Left cardiac atrium (tissue), 4 donors: ENCODE measurements at places on chromosomes 1 and 21. TPM values are rescaled to one million over a fixed set of nuclear protein-coding genes. Genes with fewer than 3 reads are reported as not detected.

GRCh38 chr1:150164779-150165178 lies 15.1 kb downstream of the PLEKHO1 start:
- DNase-seq, result no peak

DNA sequence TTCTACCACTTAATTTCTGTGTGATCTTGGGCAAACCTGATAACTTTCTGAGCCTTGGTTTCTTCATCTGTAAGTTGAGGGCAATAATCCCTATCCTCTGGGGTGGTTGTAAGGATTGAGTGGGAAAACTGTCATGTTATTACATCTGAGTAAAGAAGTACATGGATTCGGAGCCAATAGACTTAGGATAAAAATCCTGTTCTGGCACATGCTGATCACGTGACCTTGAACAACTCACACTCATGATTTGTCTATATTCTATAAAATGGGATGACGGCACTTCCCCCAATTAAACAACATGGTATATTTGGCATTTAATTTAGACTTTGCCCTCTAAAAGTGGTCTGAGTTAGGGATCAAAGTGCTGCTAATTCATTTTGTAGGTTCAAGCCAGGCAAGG lies 315.5 kb downstream of the PLPP3 start:
- DNase-seq, result no peak

GRCh38 chr1:94098585-94099111 lies 22.3 kb downstream of the ABCA4 start:
- no peak for DNase-seq

DNA sequence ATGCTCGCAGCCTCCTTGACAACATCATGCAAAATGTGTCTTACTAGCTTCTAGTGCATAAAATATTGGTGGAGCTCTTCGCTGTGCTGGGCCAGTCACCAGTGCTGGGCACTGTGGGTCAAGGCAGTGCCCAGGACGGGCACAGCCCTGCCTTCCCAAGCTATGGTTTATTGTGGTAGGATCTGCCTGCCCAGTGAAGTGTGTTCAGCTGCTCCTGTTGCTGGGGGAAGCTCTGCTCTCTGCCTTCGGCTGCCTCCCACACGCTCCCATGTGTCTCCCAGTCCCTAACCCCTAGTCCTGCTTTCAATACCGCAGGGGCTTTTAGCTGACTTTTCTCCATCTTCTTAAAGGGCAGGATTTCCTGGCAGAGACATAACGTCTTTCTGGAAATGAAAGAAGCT lies 15.7 kb downstream of the EPHX1 start:
- no peak for DNase-seq

- DNase-seq, result no peak
Measured at GRCh38 chr1:182032251-182032650, 29.3 kb downstream of the ZNF648 start.

- DNase-seq, result no peak
Measured at GRCh38 chr1:240967070-240967724, 355.2 kb upstream of the GREM2 start.

DNA sequence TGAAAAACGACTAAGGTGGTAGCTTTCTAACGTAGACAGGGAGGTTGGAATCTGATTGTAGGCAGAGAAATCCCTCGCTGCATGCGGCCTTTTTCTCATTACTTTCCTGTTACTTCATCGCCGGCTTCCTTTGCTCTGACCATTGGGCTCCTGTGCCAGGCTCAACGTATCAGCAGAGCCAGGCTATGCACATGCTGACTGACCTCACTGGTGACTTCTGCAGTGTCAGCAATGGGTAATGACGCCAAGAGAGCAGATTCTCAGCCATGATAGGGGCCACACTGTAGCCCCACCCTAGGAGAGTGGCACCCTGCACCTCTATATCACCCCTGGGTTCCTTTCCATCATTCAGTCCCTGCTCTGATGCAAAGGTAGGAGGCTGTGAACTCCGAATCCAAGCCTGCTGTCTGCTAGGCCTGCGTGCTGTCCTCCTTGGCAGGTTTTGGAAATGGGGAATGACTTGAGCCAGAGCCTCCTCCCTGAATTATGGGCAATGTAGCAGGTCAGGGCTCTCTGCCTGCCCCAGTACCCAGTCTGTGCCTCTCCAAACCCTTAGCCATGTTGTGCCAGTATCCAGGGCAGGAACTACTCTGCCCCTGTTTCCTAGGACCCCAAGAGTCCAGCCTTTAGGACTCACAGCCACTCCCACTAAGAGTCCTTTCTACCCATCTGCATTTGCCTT lies 11.4 kb downstream of the PPFIA4 start:
- no peak for DNase-seq

- DNase-seq, result no peak
Measured at GRCh38 chr1:205225901-205226765, 1.6 kb upstream of the TMCC2 start.

- no peak for DNase-seq
Measured at GRCh38 chr1:178704833-178705232, 20.2 kb upstream of the RALGPS2 start.

DNA sequence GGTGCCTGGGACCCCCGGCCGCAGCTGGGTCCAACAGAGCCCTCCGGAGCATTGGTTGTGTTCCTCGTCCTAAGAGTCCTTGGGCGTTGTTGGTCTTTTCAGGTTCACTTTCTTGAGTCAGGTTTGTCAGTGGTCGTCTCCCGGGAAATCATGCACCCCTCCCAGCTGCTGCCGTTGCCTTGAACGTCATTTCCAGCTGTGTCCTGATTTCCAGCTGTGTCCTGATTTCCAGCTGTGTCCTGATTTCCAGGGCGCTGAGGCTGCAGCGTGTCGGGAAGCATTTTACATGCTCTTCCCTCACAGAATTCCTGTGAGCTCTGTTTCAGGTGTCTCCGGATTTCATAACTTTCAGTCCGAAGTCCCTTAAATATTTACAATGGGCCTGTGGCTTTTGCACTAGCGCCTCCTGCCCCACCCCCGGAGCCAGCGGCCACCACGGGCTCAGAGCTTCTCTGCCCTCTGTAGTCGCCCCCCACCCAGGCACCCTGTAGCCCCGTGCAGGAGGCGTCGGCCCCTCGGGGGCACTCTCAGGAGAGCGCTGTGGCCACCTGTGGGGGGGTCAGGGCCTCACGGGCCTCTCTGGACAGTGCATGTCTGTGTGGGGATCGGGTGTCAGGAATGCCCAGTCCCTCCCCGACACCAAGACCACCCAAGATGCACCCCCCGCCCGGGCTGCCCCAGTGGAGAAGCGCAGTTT lies 66.7 kb downstream of the COL18A1 start:
- peak; percentile 57 for DNase-seq

- no peak for DNase-seq
Measured at GRCh38 chr1:232468249-232468648, 161.7 kb downstream of the SIPA1L2 start.

- DNase-seq, result no peak
Measured at GRCh38 chr1:243275316-243275715, 19.5 kb downstream of the SDCCAG8 start.

DNA sequence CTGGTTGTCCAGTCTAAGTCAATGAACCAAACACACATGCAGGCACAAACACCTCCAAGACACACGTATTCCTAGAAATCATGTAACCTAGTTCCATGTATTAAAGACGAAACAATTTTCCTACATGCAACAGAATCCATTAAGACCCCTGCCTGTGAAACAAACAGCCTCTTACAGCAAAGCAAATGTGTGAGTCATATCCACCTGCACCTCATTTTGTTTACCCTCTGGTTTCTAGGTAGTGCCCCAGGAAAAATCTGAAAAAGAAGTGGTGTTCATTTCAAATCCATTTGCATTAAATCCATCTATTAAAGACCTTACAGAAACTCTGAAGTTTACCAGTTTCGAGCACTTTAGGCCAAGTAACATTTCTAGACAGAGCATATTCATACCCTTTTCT lies 74.1 kb downstream of the VCAM1 start:
- DNase-seq, result no peak

The FCRL4 gene
- total RNA-seq, result not detected

The ACTA1 gene
- total RNA-seq, result 1,063 TPM

The TFF1 gene
- not detected for total RNA-seq

The CAMTA1 gene
- 109 TPM for total RNA-seq

The CATSPERE gene
- total RNA-seq, result 0.71 TPM

The MIGA1 gene
- 13.9 TPM for total RNA-seq

The RHD gene
- total RNA-seq, result 0.09 TPM

The ST6GALNAC3 gene
- 4.6 TPM for total RNA-seq

The NEXN gene
- total RNA-seq, result 235 TPM

The GPX7 gene
- total RNA-seq, result 7.6 TPM

The CAMK2N1 gene
- total RNA-seq, result 19.4 TPM

The CR1L gene
- not detected for total RNA-seq

The ZBTB8OS gene
- total RNA-seq, result 26.2 TPM

The FOXD3 gene
- total RNA-seq, result 0.18 TPM

The CELA3B gene
- total RNA-seq, result not detected
